Stimulated activated CD8-positive, alpha-beta memory T cell treated with anti-CD3 and anti-CD28 coated beads, Interleukin-15, amount 100 ng/mL, for 1 hour (primary cell): ENCODE measurements at places on chromosomes 4 and X.

DNA sequence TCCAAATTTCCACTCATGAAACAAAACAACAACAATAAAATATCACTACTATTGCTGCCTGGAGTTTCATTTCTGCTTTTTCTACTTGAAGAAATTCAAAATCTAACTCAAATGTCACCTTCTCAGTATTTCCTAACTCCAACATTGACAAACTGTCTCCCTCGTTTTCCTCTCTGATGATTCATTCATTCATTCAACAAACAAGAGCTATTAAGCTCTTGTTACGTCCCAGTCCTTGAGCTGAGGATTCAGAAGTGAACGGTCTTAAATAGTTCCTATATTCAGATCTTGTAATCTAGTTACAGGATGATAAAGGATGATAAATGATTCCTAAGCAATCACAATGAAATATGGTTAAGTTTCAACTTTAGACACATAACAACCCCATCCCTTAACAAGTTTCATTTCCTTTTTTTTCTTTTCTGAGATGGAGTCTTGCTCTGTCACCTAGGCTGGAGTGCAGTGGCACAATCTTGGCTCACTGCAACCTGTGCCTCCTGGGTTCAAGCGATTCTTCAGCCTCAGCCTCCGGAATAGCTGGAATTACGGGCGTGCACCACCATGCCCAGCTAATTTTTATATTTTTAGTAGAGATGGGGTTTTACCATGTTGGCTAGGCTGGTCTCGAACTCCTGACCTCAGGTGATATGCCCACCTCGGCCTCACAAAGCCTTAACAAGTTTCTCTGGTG, 1.7 kb downstream of the SLC9B2 start:
- DNase-seq: no peak

GRCh38 chrX:80511969-80512760, 91.9 kb downstream of the TENT5D start:
- no peak for DNase-seq

DNA sequence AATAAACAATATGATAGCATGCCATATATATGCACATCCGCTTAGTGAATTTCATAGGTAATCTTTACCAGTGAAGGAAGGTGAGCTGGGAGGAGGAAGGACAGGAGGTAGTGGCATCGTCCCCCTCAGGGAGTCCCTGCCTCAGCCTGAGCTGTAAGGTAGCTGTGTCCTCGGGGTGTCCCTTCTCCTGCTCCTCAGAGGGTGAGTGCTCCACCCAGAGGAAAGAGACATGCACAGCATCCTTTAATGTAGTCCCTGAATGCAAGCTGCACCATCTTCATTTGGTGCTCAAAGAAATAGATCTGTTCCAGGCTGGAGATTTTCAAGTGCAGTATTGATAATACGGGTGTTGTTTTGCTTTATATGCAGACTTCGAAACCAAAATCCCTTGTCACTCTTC, 330.4 kb upstream of the SFRP2 start:
- no peak for DNase-seq

DNA sequence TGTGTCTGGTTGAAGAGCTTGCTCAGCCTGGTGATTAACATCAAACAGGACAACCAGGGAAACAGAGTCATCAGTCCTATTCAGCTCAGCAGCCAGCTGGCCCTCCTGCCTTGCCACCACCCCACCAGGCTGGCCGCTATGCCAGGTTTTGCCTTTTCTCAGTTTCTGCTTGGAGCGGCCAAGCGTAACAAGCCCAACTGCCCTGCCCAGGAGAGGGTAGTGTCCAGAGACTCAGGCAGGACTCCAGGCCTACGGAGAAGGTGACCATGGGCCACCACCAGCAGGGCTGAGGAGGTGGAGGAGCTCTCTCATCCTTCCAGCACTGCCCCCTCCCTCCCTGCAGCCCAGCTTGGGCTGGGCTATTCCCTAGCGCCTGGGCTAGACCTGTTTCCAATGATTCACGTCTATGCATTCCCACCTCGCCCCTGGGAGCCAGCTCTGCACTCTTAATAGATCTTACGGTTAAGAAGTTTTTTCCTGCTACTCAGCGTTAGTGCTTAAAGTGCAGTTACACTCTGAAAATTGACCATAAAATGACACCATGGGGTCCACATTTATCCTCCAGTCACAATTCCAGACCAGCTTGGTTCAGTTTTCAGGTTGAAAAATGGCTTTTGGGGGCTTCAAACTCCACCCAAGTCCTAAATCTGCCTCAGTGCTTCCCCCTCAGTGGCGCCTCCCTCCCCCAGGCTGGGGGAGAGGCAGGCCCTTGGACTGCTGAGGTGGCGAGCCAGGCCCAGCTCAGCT, 124.0 kb upstream of the PJA1 start:
- DNase-seq: no peak

DNA sequence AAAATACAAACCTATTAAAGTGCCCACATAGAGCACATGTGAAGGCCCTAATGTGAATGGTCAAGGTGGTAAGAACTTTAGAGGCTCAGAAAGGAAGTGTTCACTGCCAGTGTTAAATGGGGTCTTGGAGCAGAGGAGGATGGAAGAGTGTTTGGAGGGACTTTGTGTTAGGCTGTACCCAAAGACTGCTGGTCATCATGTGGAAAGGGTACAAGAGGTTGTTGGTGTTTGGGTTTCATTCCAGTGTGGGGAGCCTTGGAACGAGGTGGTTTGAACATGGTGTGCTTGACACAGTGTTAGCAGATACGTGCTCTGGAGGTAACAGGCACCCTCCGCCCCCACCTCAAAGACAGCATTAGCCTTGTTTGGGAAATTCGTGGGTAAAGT, 73.1 kb downstream of the RAPGEF2 start:
- no peak for DNase-seq

DNA sequence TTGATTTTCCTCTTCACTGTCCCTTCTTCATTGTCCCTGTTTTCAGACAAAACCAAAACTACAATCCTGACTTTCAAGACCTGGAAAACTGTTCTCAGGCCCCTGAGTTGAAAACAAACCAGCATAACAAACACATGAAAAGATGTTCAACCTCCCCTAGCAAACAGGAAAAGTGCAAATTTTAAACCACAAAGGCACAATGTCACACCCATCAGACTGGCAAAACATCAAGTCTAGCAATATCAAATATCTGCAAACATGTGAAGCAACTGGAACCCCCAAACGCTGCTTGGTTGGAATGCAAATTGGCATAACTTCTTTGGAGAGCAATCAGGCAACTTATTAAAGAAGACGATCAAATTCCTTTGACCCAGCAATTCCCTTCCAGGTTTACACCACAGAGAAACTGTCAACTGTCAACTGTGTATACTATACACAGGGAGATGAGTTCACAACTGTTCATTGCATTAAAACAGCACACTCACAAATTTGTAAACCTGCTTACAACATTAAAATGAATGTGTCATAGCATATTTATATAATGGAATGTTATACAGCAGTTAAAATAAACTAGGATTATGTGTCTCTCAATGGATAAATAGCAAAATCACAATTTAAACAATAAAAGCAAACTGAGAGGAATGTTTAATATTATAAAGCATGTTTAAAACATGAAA, 7.0 kb downstream of the USP46 start:
- no peak for DNase-seq

- DNase-seq: no peak
Measured at GRCh38 chr4:154441124-154441523, 50.5 kb downstream of the DCHS2 start.

GRCh38 chr4:70305601-70306000, 29.2 kb upstream of the CABS1 start:
- no peak for DNase-seq

DNA sequence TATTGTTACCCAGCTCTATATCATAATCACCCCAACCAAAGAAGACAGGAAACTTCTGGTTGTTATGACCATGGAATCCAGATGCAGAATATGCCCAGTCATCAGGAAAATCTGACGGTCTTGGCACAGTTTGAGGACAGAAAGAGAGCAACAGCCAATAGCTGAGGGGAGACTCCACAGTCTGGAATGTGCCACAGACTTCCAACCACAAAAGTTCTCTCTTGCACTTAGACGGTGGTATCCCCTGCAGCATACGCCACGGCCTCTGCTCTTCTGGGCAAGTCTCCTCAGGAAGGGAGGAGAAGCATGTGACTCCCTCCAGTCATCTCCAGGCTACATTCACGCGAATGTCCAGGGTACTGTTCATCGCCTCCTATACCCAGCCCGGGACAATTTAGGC, 18.4 kb downstream of the ZNF827 start:
- no peak for DNase-seq

DNA sequence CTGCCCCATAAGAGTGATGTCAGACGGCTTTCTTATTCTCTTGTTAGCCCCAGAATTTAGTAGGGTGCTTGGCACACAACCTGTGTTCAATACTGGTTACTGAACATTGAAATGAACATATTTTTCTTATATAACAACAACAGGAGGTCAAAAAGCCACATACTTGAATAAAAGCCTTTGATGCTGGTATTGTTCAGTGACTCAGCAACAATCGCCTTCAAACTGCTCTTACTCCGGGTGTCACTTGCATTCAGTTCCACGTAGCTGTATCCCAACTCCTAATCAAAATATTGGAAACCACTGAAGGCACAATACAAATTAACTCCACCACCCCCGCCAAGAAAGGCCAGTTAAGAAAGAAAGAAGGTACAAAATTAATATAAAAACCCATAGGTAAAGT, 61.5 kb downstream of the RFC1 start:
- no peak for DNase-seq

DNA sequence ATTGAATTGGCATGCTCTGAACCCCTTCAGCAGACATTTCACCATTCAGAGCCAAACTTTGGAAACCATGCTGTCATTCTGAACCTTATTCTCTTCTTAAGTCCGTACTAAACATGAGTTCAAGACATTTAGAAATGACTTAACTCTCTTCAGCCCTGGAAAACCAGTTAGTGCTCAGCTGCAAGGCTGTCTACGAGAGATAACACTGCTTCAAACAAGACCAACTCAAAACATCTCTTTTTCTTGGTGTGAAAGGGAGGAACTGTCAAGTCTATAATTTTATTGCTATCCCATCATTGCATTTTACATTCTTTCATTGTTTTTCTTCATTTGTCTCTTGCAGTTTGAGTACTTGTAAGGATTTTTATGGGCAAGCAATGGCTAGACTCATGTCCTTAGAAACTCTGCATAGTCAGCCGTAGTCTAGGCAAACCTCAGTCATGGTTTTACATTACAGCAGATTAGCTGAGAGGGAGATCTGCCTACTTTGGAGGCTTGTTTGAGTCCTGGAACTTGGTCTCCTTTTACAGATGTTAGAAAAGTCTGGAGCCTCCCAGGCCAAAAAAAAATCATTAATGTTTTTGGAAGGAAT, 120.6 kb upstream of the JADE1 start:
- DNase-seq: no peak

DNA sequence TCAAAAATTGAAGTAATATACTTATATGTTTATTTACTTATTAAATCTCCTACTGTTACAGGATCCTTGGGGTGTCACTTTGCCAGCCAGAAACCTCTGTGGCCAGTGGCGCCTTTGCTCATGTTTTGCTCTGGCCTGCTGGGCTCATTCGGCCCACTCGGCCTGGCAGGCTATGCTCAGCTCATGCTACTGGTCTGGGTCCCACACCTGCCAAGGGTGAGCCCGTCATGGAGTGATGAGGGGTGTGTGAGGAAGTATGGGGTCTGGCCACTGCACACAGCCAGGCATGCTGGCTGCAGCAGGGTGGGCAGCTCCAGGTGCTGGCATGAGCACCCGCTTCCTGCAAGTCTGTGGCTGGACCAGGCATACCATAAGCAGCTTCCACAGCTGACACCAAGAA, 25.1 kb downstream of the ADH7 start:
- DNase-seq: no peak

- no peak for DNase-seq
Measured at GRCh38 chr4:87819281-87819919, 13.4 kb upstream of the MEPE start.

- no peak for DNase-seq
Measured at GRCh38 chr4:39591290-39591689, 47.4 kb downstream of the SMIM14 start.

DNA sequence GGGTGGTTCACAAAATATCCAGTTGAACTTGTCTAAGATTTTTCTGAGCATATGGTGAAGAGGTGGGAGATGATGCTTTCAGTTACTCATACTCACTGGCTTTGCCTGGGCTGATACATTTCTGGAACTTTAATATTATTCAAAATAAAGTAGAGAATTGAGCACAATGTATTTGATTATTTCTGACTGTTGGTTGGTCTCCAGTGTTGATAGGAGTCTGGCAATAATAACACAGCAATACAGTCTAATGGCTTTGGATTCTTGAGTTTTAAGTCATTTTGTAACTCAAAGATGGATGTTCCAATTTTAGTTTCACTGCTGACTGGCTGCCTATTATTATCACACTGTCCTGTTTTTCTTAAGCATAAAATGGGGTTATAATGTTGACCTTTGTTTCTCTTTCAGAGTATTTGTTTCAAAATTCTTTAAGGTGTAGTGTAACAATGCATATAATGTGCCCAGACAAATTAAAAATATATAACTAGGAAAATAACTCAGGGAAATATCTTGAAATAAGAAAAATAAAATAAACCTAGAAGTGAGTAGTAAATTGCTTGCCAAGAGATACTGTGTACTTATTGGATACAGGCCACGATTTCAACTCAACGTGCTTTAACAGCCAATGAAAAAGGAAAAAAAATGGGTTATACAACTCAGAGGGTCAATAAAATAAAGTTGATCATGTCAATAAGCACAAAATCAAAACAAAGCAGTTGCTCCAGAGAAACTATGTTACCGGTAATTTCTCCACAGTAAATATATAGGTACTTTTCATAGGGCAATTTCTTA, 99.0 kb downstream of the ARSJ start:
- DNase-seq: no peak

DNA sequence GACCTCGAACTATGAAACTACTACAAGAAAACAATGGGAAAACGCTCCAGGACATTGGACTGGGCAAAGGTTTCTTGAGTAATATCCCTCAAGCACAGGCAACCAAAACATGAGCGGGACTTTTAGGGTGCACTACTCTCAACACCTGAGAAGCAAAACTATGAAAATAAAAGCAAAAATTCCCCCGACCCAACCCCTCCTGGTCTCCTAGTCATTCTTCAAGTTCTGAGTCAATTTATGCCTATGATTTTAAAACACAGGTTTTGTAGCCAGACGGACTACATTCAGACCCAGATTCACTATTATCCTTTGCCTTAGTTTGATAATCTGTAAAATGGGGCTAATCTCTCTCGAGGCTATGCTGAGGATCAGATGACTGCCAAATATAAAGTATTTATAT, 97.0 kb downstream of the SOWAHB start:
- no peak for DNase-seq

- DNase-seq: no peak
Measured at GRCh38 chr4:145498430-145498829, 16.8 kb downstream of the SMAD1 start.

- DNase-seq: no peak
Measured at GRCh38 chr4:160745126-160745525, 1418.7 kb downstream of the FSTL5 start.

- peak; percentile 15 for DNase-seq
Measured at GRCh38 chr4:41887821-41888686, 47.2 kb upstream of the TMEM33 start.

GRCh38 chr4:161256172-161256571, 907.6 kb downstream of the FSTL5 start:
- no peak for DNase-seq

GRCh38 chrX:3699821-3700381, 13.5 kb downstream of the PRKX start:
- DNase-seq: no peak
